Activated CD4-positive, alpha-beta T cell treated with anti-CD3 and anti-CD28 coated beads for 4 hours (primary cell): ENCODE measurements at places on chromosomes 2 and 18.

GRCh38 chr18:31268985-31269406, 49.0 kb upstream of the DSG1 start:
- no peak for DNase-seq

GRCh38 chr2:156663757-156664409, 227.7 kb downstream of the GPD2 start:
- no peak for DNase-seq

DNA sequence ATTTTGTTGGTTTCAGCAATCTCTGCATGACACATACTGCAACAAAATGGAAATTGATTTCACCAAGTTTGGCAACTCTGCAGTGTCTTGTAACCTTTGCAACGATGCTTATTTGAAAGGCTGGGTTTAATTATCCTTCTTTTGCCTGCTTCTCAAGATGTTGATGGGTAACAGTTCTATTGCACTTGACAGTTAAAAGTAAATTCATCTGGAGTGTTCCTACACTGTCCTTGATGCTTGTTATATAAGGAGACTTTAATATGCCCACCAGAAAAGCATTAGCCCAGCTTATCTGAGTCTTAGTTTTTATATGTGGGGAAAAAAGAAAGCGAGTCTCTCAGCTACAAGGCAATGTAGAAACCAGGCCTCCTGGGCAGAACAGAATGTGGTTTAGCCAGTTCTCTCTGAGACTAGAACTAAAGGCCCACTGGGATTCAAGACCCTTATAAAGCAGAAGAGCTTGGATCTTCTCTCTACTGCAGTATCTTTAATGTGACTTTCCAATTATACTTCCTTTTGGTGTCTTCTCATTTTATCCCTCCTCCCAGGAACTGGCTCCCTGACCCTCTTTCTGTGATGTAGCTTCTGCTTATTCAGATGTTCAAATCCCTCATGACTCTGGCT, 106.8 kb upstream of the LYPD6 start:
- DNase-seq = no peak

- no peak for DNase-seq
Measured at GRCh38 chr2:126822921-126823320, 75.8 kb upstream of the TEX51 start.

- DNase-seq = no peak
Measured at GRCh38 chr18:27491772-27492171, 306.7 kb upstream of the CHST9 start.

- no peak for DNase-seq
Measured at GRCh38 chr2:39696838-39697237, 31.1 kb downstream of the TMEM178A start.

DNA sequence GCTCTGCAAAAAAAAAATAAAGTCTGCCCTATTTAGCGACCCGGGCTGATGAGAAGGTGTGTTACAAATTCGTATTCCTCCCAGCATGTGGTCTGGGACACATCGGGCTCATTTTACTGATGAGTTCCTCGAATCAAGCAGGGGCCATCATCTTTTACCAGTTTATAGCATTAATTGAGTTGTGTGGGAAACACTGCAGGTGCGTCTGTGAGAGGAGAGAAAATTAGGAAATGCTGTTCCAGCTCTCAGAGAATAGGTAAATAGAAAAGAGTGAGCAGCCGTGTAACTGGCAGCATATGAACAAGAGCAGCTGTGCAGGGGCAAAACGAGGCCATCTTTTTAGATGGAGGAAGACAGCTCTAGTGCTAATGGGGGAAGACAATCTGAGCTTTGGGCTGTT, 216.7 kb downstream of the SETBP1 start:
- DNase-seq = no peak

- no peak for DNase-seq
Measured at GRCh38 chr18:48860269-48861180, 90.2 kb downstream of the SMAD7 start.
